Foreskin keratinocyte (primary cell): ENCODE measurements at places on chromosomes 5 and 9.
A peak's percentile ranks its signal among the peaks of the same experiment; 100 is the strongest.

GRCh38 chr9:596703-597102, 244.8 kb upstream of the DMRT1 start:
- DNase-seq: no peak

DNA sequence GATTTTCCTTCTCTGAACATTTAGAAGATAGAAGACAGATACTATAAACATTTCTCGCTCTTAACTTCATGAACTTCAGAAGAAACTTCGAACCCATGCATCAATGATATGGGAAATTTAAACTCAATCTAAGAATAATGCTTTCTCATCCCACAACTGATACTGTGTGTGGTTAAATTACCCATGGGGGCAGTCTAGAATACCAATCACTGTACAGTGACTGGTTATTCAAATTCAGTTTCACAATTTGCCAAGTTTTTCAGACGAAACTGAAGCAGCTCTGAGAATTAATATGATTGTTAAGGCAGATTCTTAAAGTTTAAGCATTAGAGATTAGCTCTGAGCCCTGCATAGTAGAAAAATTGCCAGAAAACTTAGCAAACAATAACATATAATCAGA, 431.0 kb downstream of the SH3GL2 start:
- DNase-seq: no peak

DNA sequence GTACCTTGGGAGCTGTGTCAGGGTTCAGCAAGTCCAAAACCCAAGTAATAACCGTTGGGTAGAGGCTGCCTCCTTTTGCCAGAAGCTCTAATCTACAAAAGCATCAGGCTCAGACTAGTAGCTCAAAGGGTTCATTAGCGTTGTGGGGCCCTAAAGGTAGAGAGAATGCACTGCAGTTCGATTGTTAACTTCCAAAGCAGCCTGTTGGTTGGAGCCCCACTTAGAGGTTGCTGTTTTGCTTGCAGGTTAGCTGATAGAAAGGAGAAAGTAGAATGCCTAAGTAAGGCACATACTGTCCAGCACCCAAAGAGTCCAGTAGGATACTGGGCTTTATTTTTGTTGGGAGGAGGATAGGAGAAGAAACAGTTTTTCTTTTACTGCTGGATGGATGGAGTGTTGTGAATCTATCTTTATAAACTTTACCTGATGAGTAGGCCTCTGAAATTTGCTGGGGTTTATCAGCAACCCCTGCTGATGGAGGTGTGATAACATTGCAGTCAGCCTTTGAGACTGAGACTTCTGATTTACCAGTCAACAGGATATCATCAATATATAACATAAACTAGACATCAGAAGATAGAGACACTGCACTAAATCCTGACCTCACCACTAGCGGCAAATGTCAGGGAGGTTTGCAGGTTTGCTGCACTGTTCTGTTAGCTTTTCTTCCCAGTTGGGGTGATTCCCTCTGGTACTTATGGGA, 34.8 kb downstream of the ZNF131 start:
- no peak for DNase-seq

DNA sequence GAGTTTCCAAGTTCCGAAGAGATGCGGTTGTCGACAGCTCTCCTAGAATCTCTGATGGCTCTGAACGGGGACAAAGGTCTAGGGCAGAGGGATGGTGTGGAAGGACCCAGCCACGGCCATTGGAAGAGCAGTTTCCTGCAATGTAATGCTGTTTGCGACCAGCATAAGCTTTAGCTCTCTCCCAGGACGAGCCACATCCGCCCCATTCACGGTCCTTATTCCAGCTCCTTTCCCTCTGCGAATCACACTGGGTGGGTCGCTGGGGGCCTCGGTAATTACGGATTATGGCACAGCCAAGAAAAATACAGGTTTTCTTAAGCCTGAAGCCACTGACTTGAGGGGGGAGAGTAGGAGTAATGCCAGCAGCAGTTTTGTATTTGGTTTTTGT, 22.7 kb downstream of the ANXA2R start:
- DNase-seq: no peak

DNA sequence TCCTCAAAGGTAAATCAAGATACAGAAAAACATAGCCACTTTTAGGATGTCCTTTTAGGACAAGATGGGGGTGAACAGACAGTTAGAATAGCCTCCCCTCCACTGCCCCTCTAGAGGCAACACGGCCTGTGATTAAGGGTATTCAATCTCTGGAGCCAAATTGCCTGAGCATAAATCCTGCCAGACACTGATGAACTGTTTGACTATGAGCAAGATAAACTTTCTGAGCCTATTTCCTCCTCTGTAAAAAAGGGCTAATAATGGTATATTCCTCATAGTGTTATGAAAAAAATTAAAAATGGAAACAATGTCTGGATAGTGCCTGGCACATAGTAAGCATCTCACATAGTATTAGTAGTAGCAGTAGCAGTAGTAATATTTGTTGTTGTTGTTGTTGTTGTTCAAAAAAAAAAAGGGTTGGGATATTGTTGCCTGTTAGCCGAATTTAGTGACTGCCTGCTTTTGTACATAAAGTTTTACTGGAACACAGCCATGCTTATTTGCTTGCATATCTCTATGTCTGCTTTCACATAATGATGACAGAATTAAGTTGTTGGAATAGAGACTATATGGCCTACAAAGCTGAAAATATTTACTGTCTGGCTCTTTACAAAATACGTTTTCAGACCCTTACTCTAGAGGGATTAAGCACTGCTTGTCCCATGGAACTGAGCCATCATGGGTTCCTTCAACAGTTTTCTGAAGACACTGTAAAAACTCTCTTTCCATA, 536.3 kb downstream of the TLE4 start:
- DNase-seq: no peak

GRCh38 chr9:113255438-113255837, 19.9 kb downstream of the CDC26 start:
- no peak for DNase-seq

GRCh38 chr5:32069396-32069795, 104.7 kb downstream of the GOLPH3 start:
- no peak for DNase-seq

GRCh38 chr5:41517909-41518308, 7.5 kb upstream of the PLCXD3 start:
- no peak for DNase-seq

GRCh38 chr5:134600600-134600999, 32.0 kb downstream of the SAR1B start:
- no peak for DNase-seq

GRCh38 chr9:28848671-28849070, 1275.4 kb upstream of the C9orf72 start:
- no peak for DNase-seq

DNA sequence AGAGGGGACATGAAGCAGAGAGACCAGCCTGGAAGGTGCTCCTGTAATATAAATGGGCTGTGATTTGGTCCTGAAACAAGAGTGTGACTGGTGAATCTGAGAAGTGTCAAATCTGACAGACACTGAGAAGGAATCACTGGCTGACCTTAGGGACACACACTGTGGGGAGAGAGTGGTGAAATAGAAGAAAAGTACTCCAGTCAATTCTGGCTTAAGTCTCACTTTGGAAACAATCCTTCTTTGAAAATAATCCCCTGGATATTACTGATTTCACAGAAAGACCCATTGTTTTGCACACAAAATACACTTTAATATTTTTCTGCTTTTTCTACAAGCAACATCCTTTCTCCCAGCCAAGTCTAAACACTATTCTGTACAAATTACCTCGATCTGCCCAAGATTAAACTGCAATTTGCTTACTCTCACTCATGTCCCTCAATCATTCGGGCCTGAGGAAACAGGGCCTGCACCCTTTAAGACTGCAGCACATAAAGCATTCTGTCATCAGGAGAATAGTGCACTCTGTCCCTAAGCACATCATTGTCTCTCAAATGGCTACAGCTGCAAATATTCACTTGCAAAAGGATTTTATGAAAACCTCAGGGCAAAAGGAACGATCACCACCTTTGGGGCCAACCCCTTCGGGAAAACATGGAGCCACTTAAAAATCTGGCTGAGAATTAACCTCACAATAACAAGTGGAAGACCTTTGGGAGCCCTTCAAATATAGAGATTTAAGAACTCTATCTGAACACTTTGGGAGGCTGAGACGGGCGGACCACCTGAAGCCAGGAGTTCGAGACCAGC, 68.6 kb downstream of the MAPKAP1 start:
- no peak for DNase-seq

DNA sequence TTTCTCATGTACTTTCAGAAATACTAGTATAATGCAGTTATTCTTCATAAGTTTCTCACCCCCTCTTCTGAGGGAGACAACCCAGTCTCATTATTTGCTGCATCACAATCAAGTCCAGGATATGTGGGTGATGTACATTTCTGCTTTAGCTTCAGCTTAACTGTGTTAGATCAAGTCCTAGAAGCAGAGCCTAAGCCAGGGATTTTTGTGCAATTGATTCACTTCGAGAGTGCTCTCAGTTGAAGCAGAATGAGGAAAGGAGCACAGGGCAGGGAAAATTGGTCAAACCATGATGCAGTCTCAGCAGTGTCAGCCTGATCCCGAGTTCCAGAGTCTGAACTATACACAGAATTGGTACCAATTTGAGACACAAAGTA, 15.1 kb downstream of the HNRNPK start:
- no peak for DNase-seq

GRCh38 chr5:142644640-142645361, 41.1 kb downstream of the FGF1 start:
- peak; percentile 99 for DNase-seq

DNA sequence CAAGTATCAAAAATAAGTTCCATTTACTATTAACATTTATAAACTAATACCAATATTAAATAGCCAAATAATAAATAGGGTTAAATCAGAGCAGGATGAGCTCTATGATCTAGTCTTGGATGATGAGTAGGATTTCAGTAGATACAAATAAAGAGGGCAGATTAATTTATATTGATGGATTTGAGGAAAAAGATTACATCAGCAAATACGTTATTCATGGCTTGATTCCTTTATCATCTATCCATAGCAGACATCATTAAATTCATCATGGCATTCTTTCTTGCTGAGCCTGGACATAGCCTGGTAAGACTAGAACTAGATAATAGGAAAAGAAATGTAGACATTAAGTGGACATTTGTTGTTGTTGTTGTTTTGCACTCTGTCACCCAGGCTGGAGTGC, 13.4 kb upstream of the MSMP start:
- no peak for DNase-seq

- peak; percentile 78 for DNase-seq
These were observed 131.6 kb upstream of the NIPBL start for GRCh38 chr5:36744773-36745589.

- DNase-seq: peak; percentile 38
These were observed 33.4 kb upstream of the TTC1 start for GRCh38 chr5:159975462-159976019.

DNA sequence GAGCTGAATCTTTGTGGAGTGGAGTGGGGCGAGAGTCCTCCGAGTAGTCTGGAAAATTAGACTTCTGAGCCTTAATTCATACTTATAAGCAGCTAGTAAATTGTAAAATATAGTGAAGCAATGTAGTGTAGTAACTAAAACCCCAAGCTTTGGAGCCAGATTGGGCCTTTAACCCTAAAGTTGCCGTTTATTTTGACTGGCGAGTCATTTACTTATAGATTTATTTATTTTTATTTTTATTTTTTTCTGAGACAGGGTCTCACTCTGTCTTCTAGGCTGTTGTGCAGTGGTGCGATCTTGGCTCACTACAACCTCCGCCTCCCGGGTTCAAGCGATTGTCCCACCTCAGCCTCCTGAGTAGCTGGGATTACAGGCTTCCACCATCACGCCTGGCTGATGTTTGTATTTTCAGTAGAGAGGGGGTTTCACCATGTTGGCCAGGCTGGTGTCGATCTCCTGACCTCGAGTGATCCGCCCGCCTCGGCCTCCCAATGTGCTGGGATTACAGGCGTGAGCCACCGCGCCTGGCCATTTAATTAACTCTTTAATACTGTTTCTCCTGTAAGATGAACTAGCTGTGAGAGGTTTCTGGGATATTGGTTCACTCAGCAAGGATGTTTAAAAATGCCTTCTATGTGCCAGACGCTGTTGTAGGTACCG, 687 bp upstream of the RPS23 start:
- no peak for DNase-seq

- DNase-seq: peak; percentile 47
These were observed 129.6 kb upstream of the CNTLN start for GRCh38 chr9:17005056-17005823.

DNA sequence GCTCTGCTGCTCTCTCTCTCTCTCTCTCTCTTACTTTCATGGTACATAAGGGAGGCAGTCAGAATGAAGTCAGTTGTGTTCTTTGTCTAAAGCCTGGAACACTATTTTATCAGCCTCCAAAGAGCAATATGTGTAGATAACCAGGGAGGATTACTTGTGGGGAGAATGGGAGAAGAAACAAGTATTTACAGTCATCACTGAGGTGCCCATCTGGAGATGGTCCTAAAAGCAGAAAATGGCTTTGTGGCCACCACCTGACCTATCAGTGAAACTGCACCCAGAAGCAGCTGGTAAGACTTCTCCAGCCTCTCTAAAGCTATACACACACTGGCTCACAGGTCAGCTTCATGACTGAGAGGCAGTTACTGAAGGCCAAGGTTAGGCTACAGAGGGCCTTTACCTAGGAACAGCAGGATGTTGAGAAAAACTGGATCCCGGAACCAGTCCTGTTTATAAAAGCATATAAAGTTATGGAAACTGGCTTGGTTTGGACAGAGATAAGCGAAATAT, 75.1 kb downstream of the MRPS27 start:
- no peak for DNase-seq

GRCh38 chr5:16673241-16674201, 56.7 kb upstream of the RETREG1 start:
- DNase-seq: peak; percentile 39

DNA sequence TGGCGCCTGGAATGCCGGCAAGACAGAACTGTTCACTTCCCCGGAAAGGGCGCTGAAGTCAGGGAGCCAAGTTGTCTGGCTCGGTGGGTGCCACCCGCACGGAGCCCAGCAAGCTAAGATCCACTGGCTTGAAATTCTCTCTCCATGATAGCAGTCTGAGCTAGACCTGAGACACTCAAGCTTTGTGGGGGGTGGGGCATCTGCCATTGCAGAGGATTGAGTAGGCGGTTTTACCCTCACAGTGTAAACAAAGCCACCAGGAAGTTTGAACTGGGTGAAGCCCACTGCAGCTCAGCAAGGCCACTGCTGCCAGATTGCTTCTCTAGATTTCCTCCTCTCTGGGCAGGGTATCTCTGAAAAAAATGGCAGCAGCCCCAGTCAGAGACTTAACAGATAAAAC, 277.4 kb downstream of the SLCO4C1 start:
- DNase-seq: no peak

GRCh38 chr9:134455934-134456755, 129.9 kb downstream of the RXRA start:
- DNase-seq: peak; percentile 66

DNA sequence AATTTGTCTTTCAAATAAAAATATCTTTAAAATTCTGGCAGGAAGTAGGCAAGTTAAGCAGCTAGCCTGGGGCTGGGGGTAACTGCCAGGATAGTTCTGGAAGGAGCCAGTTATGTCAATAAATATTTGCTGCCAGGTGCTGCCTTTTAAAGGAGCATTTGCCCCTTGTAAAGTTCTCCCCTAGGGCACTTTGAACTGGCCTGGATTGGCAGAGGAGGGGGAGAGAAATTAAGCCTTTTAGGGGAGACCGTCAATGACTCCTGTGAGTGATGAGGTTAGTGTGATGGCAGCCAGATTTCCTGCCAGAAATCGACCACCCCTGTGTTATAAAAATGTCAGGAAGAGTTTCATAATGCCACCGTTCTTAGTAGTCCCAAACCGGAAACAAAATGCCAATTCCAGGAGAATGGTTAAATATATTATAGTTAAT, 89.8 kb upstream of the ELL2 start:
- no peak for DNase-seq

GRCh38 chr5:72940082-72940481, 15.8 kb upstream of the FCHO2 start:
- DNase-seq: no peak
